ENCODE measurements at places on chromosomes 11 and 22. TPM values are rescaled to one million over a fixed set of nuclear protein-coding genes. Genes with fewer than 3 reads are reported as not detected.

Gene MRGPRE
- total RNA-seq: not detected

Gene MMP13
- not detected for total RNA-seq

GRCh38 chr11:110075105-110075846, 17.9 kb upstream of the ZC3H12C start:
- peak overlapping the region; percentile 4 for H3K4me3 ChIP-seq
- no peaks in the 10 kb centered on the region for H3K27me3 ChIP-seq
- peak; percentile 84 for DNase-seq
- peaks cover 46% of the 10 kb centered on the region for H3K4me1 ChIP-seq
- peak overlapping the region; percentile 82 for H3K27ac ChIP-seq

Gene OR10A2
- total RNA-seq: not detected

- H3K27ac ChIP-seq: no peak overlapping the region
- DNase-seq: peak; percentile 72
- peak overlapping the region; percentile 64 for H3K4me3 ChIP-seq
- peaks cover 41% of the 10 kb centered on the region for H3K4me1 ChIP-seq
- H3K27me3 ChIP-seq: no peaks in the 10 kb centered on the region
- no peaks in the 10 kb centered on the region for H3K36me3 ChIP-seq
Measured at GRCh38 chr22:46576556-46577367, 39.3 kb upstream of the CELSR1 start.

Gene BTBD18
- not detected for total RNA-seq

Gene CHRNA10
- 2.1 TPM for total RNA-seq

Measured in A673 (cell line).